Astrocyte of the spinal cord (primary cell): ENCODE measurements at places on chromosomes 5 and 9.
A peak's percentile ranks its signal among the peaks of the same experiment; 100 is the strongest.

- DNase-seq, result no peak
Measured at GRCh38 chr9:37146410-37146809, 26.0 kb downstream of the ZCCHC7 start.

DNA sequence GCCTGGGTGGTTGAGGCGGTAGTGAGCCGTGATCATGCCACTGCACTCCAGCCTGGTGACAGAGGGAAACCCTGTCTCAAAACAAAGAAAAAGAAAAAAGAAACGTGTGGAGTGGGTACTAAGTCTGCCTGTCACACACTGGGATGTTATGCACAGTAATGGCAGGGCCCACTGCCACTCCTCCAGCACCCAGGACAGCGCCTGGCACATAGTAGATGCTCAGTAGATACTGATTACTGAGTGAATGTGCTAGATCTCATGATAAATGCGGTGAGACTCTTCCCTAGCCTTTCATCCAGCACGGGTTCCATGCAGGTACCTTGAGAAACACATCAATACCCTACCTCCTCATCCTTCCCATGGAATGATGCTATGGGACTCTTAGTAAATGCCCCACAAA, 87.4 kb upstream of the HSPA9 start:
- DNase-seq, result no peak

DNA sequence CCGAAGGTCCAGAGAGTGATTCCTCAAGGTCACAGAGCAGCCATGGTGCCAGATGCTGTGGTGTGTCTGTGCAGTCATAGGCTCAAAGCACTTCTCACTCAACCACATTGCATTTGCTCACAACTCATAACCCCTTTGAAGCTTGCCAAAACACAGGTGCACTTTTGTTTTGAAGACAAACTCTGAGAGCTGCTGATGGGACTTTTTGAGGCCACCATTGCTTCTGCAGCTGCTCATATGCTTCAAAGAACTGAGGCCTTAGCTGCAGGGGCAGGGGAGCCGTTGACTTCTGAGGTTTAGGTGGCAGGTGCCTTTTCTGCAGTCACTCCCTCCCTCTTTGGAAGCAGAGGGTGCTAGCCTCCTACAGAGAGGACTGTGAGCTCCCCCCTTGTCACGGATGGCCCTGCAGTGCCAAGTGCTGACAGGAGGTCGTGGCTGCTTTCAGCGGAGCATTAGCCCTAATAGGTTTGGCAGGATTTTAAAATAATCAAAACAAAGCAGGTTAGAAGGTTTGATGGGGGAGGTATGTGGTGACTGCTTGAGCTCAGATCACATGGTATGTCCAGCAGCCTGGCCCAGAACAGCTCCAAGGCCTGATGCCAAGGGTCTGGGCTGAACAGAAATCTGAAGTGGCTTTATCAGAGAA, 232.1 kb downstream of the MAN2A1 start:
- DNase-seq, result no peak

GRCh38 chr9:134059661-134060395, 8.0 kb downstream of the BRD3 start:
- no peak for DNase-seq

DNA sequence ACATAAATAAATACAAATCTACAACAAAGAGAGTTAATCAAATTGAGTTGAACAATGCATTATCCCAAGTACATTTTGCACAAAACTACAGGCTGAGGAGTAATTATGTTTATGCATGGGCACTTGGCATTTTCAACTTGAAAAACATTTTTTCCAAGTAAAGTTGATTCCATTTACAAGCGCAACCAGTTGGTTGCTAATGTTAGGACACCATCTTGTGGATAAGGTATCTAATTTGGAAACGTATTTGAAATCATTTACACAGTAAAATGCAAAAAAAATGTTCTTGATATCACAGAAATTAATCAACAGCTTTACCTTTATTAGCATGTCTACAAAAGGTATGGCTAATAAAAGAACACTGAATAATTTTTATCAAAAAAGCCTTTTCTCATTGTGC, 18.8 kb downstream of the FTMT start:
- peak; percentile 40 for DNase-seq

DNA sequence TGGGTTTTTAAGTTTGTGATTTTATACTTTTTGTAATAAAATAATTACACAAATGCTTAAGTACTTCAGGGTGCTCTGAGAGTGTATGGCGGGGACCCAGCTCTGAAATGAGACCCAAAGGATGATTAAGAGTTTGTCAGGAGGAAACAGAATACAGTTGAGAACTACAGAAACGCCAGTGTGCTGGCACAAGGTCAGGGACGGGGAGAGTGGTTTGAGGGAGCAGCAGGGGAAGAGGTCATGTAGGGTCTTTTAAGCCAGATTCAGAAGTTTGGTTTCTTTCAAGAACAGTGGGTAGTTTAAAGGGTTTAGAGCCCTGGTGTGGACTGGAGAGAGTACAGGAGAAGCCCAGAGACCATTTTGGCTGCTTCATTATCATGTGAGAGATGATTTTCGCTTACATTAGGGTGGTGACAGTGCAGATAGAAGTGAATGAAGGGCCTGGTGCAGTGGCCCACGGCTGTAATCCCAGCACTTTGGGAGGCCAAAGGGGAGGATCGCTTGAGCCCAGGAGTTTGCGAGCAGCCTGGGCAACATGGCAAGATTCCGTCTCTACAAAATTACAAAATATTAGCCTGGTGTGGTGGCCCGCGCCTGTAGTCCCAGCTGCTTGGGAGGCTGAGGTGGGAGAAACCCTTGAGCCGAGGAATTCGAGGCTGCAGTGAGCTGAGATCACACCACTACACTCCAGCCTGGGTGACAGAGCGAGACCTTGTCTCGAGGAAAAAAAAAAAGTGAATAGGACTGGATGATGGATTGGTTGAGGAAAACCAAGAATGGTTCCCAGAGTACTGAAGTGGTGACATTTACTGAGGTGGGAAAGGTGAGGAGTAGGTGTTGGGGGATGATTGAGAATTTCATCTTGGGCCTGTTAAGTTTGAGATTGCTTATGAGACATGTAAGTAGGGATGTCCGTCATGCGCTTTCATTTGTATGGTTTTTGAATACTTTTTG, 1.4 kb upstream of the ETF1 start:
- peak; percentile 45 for DNase-seq

- no peak for DNase-seq
Measured at GRCh38 chr5:102294886-102295395, 1.1 kb downstream of the SLCO4C1 start.

- no peak for DNase-seq
Measured at GRCh38 chr9:120676767-120677402, 37.4 kb downstream of the MEGF9 start.

DNA sequence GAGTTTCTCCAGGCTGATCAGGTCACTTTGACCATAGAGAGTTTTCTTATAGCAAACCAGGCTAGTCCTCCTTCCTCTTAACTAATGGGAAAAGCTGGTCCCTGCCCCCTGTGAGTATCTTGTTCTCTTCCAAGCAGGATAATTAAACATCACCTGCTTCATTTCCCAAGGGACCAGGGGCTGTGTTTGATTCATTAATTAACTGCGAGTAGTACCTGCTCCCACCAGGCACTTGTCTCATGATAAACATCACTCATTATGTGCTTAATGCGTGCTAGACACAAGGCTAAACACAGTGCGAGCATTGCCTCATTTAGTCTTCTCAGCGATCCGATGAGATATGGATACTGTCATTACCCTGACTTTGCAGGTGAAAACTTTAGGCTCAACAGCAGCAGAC, 1.7 kb upstream of the FAM163B start:
- DNase-seq, result no peak

DNA sequence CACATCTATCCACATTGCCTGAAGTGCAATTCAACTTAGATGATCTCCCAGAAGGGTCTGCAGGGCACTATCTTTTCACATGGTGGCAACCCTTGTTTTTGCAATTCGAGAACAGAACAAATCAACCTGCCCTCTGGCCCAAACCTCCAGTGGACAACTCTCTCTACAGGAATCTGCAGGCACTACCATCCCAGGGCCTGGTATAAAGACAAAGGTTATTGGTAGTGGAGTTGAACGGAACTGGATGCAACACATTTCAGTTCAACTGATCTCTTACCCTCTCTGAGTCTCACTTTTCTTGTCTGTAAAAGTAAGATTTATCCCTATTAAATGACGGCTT, 153.2 kb upstream of the EGFLAM start:
- no peak for DNase-seq

DNA sequence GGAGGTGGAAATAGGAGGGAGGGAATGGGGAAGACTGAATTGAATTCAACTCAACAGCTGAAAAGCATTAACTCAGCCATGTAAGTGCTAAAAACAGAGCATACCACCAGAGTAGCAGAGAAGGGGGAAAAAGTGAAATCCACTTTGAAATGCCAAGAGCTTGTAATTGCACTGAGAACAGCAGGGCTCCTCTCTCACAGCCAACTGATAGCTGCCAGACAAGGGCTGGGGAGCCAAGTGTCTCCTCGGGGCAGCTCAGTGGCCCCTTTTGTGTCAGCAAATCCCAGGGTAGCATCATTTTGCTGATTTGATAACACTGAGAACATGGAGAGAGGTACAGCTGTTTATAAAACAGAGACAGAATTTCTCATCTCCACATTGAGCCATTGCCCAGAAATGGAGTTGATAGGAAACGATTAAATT, 182.5 kb downstream of the FRMD3 start:
- DNase-seq, result no peak

- DNase-seq, result no peak
Measured at GRCh38 chr5:87233143-87233542, 34.5 kb upstream of the RASA1 start.

DNA sequence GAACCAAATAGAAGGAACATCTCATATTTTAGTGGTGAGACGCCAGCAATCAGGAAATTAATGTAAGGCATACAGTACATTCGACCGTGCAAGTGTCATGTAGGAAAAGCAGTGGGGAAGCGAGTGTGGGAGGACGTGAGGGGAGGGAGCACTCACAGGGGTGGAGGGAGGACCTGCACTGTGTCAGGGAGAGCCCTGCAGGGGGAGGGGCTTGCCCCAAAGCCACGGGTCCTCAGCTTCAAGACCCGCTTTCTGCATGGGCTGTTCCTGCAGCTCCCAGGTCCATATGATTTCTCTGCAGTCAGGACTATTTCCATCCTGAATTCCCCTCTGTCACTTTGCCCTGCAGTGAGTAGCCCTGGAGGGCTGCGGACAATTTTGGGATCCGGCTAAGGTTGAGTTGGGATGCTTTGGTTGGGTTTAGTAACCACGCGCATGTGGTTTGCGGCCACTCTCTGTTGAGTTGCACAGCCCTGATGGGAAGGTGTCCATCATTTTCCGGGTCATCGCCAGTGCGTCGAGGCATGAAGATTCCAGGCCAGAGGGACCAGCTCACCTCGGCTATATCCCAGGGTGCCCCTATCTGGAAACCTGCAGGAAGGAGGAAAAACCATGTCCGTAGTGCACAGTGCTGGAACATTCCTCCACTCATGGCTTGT, 61.9 kb downstream of the IRX1 start:
- no peak for DNase-seq

DNA sequence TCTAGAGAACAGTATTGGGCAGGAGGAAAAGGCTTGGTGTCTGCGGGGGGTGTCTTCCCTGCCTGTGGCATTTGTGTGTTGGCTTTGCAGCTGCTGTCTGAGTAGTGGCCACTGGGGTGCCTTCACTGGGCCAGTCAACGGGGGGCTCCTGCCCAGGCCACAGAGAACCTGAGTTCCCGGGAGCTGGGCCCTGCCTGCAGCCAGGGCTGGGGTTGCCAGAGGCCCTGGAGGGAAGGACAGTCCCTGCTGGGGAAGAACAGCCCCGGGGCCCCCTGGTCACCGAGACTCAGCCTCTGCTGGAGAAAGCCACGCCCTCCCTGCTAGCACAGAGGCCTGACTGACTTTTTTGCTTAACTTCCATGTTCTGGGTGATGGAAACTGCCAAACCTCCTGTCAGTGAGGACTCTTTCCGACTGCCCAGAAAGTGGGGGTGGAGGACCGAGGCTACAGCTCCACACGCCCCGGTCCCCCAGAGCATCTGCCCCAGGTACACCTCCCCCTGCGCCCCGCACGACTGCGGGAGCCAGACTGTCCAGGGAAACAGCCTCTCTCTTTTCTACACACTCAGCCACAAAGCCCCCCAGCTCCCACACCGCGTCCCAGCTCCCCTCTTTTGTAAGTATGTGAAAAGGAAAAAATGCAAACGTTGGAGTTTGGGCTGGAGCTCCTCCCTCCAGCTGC, 133.4 kb downstream of the DAB2IP start:
- DNase-seq, result peak; percentile 39

DNA sequence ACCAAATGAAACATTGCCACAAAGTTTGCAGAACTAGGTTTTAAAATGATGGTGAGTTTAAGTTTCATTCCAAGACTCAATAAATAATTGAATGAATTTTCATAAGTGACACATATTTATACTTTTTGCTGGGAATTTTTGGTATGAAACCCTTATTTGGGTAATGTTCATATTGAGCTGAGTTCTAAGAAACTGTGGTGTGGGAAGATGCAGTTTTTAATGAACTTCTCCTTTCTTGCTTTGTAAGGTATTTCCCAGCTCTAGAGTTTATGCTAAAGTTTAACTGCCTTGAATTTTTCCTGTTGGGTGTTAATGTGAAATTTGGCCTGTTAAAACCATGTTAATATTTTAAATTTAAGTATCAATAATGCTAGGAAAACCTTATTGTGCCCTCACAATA, 15.1 kb downstream of the RABGAP1 start:
- no peak for DNase-seq

GRCh38 chr5:172667786-172668593, 26.9 kb downstream of the NEURL1B start:
- no peak for DNase-seq

DNA sequence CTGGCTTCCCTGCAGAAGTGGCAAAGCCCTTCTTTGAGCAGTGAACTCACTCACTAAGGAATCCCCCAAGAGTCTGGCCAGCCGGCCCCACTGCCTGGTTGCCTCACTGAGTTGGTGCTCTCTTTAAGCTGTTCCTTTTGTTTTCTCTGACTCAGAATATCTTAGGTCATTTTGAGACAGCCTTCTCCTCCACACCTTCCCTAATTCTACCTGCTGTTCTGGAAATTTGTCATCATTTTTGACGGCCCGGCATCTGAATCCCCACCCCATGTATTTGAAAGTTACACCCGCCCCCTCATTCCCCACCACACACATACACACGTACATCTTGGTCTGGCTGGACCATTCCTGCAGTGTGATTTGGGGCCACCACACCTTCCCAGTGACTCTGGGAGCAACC, 41.8 kb downstream of the FGF1 start:
- no peak for DNase-seq

DNA sequence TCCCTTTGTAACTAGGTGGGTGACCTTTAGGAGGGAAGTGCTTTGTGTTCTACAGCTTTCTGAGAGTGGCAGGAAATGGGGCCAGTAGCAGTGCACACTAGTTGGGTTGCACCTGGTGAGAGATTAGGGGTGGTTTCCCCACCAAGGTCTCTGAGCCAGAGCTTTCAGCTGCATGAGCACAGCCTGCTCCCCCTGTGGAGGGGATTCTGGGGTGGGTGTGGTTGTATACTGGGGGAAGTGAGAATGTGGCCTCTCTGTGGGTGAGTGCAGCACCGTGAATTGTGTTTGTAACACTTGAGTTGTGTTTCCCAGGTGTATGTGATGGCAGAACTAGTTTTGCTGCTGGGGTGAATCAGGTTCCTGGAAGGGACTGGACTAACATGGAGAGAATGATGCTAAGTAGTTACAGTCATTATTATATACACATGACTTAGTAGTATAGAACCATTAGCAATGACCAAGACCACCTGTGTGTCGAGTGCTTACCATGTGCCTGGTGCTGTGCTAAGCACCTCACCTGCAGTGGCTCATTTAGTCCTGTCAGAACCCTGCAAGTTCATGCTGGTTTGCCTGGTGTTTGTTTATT, 11.8 kb upstream of the CXXC5 start:
- peak; percentile 23 for DNase-seq
